NCI-H1417 (cell line): ENCODE measurements at places on chromosomes 1 and 21.

GRCh38 chr1:155890251-155890650 lies 20.9 kb downstream of the RIT1 start:
- DNase-seq = no peak

DNA sequence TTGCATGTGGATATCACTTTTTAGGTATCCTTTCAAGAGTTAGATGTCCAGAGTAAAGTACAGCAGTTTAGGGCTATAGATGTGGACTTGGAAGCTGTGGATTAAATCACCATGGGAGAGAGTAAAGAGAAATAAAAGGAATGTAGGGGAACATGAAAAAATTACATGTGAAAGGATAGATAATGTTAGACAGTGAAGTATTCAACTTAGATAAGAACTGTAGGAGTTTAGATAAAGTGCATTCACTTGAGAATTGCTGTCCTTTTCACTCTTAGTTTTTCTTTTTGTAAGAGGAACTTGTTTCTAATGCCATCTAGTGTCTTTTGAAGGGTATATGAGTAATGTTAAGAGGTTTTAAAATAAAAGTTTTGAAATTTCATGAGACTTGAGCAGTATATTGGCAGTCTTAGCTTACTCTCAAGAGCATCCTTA lies 40.1 kb downstream of the MAST2 start:
- DNase-seq = no peak

DNA sequence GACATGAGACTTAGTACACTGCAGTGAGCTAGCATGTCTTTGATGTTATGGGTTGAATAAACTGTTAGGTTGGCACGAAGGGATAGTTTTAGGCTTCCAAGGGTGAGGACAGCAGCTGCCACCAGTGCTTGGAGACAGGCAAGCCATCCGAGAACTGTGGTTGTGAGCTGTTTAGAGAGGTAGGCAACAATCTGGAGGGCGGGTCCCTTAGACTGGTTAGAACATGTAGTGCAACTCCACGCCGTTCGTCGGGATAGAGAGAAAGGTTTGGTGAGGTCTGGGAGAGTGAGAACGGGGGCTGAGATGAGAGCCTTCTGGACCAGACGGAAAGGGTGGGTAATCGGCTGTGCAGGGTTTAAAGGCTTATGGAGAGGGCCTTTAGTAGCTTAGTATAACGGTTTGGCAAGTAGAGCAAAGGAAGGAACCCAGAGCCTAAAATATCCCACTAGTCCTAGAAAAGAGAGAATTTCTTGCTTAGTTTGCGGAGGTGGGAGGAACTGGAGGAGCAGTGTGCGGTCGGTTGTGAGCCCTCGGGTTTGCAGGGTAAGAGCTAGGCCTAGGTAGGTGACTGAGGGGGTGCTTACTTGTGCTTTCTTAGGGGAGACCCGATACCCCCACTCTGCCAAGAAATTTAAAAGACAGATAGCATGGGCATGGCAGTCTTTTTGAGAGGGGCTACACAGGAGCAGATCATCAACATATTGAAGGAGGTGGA lies 72.8 kb downstream of the CNST start:
- no peak for DNase-seq

- no peak for DNase-seq
Observed at GRCh38 chr1:82401116-82401515, 600.4 kb downstream of the ADGRL2 start.

- DNase-seq = peak; percentile 39
Observed at GRCh38 chr21:17436626-17437111, 76.2 kb upstream of the CXADR start.

DNA sequence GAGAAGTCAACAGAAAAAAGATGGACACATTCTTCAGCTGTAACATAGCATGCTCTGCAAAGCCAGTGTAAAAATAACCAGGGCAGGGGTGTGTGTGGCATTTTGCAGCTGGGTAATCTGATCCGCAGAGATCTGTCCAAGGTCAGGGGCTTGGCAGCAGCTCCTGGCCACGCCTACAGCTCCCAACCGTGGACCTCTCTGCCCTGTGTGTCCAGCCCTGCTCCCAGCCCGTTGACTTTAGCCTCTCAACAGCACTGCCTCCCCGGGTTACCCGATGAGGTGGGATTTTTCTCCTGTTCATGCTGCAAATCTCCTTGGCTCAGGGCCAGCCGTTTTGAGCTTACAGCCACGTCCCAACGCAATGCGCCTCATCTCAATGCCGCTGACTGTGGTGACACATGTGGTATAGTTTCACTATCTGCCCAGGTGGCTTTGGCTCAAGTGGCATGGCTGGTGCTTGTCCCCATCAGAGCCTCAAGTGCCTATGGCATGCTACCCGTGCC lies 68.1 kb downstream of the VWA5B1 start:
- peak; percentile 81 for DNase-seq

DNA sequence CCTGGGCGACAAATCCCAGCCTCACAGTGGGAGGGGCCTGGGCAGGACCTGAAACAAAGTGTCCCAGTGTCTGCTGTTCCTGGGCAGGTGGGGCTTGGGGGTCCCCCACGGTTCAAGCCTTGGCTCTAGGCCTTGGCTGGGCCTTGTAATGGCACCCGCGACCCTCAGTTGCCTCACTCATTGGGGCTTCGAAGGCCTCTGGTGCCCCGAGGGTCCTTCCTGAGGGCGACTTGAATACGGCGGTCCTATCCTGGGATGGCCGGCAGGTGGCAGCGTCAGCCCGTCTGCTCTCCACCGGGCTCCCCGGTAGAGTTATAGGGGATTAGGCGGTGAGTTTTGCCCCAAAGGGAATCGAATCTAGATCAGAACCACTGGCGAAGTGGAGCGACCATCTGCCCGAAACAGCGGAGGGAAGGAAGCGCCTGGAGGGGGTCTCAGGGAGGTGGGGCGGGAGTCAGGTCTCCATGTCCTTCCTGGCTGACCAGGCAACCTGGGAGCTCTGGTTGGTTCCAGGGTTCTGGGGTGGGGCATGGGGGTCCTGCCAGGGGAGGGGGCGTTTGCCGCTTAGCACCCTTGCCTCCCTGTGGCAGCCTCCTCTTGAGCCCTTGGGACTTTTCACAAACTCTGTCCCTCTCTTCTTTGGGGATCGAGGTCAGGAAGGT lies 2.1 kb upstream of the PEX10 start:
- DNase-seq = peak; percentile 74

GRCh38 chr1:158112994-158113758 lies 67.5 kb upstream of the CD1D start:
- DNase-seq = peak; percentile 40

DNA sequence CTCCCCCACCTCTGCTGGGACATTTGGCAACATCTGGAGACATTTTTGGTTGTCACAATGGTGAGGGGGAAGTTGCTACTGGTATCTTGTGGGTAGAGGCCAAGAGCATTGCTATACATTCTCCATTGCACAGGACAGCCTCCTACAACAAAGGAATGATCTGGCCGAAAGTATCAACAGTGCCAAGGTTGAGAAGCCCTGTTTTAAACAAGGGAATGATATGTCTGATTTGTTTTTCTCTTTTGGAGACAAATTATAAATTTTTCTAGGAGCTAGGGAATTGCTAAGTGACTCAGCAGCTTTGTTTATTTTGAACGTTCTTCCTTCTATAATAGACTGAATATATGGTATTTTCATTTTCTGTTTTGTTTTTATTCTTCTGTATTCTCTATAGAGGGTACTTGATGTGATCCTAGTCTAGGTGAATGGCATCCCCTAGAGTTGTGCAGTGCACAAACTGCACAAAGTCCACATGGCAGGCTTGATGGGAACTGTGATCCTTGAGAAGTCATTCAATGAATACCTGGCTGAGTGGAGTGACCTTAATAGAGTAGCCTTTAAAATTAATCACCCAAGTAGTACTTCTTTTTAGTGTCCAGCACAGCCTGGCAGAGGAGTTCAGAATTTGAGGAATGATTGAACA lies 288.6 kb upstream of the USP24 start:
- DNase-seq = no peak
